ENCODE measurements at places on chromosomes 2 and 18.

DNA sequence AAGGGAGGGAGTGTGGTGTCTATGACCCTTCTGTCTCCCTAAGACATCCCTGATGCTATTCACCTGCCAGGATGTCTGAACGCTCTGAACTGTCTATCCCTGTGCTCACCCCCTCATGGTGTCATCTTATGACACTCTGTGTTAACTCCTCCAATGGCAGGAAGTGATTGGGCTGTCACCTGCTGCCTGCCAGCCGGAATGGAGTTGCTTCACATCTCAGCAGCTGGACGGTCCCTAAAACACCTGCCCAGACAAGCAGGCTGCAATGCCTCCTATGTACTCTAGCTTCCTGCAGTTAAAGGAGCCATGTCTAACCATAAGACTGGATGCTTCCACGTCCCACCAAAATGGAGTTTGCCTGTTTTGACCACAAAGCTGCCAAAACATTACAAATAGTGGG is 99.9 kb downstream of the CPO start:
- DNase-seq, result no peak

DNA sequence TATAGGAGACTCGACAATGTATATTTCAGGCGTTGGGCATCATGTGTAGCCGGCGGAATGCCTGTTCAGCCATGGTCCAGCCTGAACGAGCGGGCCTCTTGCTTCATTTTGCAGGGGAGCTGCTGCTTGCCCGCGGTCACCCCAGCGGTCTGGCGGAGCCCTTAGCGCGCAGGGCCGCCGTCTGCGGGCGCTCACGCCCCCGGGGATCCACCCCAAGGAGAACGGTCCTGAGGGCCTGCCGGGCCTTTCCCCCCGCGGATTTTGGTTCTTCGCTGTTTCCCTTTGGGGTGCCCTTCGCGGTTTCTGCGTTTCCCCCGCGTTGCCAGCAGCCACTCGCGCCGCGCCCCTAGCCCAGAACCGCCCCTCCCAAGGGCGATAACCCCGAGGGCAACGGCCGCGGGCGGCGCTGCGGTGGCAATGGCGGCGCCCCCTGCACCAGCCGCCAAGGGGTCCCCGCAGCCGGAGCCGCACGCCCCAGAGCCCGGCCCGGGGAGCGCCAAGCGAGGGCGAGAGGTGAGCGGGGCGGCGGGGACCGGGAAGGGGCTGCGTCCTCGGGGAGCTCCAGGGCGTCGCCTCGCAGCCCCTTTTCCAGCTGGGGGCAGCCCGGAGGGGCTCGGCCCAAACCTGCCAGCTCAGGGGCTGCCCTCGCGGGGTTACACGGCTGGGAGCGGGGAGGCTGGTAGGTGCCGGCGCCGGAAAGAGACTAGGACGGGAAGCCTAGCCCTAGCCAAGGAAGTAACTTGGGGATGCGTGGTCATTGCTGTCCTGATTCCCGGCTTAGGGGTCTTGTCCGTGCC is at the start of gene MFSD2B:
Gene MFSD2B, plus strand, starts transcription at position 406 of the 797 bp plus-strand sequence. Its CDS starts 12 bp downstream, at position 418.
- DNase-seq, result no peak

DNA sequence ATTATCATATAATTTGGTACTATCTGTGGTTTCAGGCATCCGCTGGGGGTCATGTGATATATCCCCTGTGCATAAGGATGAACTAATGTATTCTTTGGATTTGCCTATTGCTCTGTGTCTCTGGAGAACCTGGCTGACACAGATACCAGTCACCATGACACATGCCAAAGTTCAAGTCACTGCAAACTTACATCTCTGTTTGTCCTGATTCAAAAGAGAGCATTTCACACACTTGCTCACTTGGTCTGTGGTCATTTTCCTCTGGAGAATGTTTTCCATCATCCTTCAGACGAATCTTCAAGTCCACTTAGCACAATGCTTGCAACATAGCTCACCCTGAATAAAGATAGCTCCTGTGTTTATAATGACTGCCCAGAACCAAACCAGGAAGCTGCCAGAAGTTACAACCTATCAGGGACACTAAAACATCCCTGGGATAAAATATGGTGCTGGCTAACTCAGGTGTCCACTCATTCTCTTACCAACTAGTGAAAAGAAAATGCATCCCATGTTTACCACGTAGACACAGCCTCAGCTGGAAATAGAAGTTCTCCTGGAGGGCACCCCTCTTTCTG is 18.1 kb downstream of the SULT1C3 start:
- DNase-seq, result no peak

DNA sequence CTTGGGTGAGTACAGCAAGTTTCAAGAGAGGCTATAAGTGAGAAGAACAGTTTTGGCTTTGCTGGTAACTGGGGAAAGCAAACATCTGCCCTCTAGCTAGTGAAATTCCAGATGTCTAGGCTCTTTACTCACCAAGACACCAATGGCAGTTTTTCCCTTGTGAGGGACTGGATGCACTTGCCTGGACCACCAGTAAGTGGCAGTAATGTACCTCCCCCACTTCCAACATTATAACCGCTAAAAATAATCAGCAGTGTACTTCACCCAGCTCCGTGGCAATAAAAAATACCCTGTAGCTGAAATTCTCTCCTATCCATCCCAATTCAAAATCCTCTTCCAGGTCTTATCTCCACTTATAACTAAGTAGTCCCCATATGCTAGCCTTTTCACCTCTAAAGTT is 383.9 kb downstream of the ARHGAP15 start:
- peak; percentile 51 for DNase-seq

DNA sequence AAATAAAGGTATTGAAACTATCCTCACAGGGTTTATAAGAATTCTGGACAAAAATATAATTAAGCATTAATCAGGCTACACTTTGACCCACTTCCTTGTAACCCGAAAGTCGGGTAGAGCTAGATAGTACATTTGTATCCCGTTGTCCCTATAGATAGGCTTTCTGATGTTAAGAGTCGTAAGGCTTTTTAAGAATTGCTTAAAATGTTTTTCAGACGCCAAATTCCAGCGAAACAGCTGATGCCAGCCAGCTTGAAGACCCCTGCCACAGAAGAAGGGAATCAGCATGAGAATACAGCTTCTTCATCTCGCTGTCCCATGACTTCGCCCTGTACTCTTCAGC is 962 bp upstream of the GPR155 start:
- no peak for DNase-seq

- DNase-seq, result no peak
These were observed 366.9 kb upstream of the SPRED2 start for GRCh38 chr2:65799141-65799854.

DNA sequence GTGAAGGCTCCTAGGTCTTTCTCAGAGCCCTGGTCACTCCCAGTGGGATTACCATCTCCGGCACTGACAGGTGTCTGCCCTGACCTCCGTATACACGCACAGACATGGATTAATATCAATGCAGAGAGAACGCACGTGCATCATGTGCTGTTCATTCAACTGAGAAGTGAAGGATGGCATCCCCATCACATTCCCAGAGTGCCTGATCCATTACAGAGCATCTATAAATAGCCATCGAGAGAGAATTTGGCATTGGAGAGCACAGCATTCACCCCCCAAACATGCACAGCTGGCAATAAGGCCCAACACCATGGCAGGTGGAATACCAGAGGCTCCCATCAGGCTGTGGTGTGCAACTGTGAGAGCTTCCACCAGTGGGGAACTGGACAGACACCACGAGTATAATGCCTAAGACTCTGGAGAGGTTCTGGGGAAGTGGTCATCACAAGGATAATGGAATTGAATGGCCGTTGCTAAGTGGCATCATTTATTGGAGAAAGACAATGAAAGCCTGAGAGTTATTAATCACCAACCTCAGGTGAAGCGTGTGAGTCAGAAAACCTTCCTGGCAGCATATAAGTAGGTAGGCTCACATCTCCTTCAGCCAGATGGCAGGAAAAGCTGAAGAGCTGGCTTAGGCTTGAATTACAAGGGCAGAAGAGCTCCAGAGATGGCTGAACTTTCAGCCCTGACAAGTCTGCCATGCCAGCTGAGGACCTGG is 244.5 kb upstream of the ID2 start:
- DNase-seq, result no peak

GRCh38 chr2:237806334-237806733 is 7.8 kb downstream of the RBM44 start:
- DNase-seq, result no peak

DNA sequence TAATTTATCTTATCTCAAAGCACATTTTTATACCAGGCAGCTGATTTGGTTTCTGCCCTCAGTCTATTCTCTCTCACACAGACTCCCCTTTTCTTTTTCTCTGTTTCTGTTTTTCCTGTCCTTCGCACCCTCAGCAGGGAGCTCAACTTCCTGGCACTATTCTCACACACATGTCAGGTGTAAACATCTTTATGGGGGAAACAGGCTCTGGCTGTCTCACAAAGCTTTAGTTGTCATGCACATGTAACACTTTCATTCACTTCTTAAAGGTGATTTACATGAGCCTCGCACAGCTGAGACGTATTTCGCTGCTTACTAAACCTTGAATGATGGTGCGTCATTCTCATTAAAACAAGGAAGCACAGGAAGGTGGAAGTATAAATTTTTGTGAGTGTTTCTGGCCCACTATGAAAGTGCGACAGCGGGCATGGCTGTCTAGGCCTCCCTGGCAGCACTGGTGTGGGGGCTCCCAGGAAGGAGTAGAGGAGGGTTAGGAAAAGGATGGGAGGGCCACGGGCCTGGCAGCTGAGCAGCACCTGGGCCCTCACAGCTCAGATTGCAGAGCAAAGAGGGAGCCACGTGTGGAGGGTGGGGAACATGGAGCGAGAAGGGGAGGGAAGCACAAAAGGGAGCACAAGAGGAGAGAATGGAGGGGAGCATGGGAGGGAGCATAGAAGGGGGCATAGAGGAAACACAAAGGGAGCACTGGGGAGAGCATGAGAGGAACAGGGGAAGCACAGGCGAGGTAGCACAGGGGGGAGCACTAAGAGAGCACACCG is 46.2 kb upstream of the SNTG2 start:
- DNase-seq, result no peak

DNA sequence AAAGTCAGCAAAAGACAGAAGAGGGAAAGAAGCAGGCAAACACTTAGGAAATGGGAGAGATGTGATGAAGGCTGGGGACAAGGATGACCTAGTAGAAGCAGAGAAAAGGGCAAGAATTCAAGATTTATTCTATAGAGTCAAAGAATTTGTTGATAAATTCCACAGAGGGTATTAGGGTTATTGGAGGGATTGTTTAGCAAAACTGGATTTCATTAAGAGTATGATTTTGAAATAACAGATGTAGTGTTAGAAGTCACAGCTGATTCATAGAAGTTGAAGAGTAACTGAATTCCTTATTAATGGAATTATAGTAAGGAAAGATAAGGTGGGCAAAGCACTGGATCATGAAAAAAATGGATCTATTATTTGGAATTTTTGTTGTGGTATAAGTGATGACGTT is 48.6 kb downstream of the CEP192 start:
- no peak for DNase-seq

DNA sequence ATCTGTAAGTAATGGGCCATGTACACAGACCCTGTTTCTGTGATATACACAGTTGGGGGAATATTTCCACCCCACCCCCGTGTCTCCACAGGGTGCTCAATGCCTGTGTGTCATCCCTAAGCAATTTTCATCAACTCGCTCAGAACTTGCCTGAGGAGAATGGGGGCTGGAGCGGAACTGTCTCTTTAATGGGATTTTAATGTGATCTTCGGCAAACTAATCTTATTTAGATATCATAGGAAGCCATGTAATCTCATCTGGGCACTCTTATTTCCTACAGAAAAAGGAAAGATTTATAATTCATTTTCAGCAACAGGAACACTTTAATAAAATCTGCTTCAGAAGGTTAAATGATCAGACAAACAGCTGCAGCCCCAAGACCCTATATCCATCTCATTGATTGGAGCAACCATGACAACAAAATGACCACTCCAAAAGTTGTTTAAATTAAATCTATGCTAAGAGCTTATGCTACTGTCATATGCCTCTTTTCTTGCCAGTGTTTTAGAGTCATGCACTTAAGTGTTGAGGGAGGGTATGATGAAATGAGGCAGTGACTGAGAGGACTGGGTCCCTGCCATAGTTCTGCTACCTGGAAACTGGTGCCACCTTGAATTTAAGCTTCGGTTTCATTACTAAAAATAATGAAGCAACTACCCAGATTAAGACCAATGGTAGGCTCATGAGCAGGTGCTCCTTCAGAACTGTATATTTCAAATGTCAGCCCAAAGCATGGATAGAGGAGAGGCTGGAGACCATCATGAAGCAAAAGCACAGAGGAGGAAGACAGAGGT is 183.1 kb upstream of the DDX18 start:
- no peak for DNase-seq

DNA sequence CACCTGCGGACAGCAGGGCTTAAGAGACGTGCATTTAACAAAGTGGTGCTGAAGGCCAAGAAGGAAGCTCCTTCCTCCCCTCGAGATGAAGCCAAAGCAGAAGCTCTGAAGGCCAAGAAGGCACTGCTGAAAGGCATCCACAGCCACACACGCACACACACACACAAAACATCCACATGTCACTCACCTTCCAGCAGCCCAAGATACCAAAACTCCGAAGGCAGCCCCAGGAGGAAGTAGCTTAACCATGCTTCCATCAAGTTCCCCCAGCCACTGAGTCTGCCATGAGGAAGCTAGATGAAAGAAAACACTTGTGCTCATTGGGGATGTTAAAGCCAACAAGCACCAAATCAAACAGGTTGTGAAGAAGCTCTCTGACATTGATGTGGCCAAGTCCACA is 175.7 kb upstream of the POU3F3 start:
- no peak for DNase-seq

DNA sequence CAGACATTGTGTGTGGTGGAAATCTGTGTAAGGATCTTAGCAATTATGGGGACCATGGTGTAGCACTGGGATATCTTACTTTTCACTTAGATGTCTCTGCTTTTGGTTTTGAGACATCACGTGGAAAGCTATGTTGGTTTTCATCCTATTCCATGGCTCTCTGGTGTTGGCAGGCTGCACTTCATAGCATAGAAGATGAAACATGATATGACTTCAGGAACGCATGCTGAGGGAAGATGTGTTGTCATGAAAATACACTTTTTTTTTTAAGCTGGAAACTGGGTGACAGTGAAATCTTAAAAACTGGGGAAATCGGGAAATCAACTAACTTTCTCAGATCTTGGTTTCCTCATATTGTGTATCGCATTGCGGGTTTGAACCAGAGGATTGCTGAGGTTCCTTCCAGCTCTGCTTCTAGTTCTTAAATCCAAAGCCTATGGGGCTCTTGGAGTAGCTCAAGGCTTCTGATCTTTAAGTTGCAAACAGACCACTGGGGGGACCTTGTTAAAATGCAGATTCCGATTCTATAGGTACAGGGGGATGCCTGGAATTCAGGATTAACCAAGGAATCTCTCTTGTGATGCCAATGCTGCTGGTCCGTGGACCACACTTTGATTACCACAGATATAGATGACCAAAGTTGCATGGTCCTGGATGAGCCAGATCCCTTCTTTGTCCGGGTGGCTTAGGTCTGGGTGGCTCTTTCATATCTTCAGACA is 160.7 kb downstream of the SH3RF3 start:
- no peak for DNase-seq

- no peak for DNase-seq
These were observed 80.1 kb upstream of the MAP3K20 start for GRCh38 chr2:172995323-172996244.

- no peak for DNase-seq
These were observed 33.3 kb downstream of the KIAA1328 start for GRCh38 chr18:36862182-36862581.

DNA sequence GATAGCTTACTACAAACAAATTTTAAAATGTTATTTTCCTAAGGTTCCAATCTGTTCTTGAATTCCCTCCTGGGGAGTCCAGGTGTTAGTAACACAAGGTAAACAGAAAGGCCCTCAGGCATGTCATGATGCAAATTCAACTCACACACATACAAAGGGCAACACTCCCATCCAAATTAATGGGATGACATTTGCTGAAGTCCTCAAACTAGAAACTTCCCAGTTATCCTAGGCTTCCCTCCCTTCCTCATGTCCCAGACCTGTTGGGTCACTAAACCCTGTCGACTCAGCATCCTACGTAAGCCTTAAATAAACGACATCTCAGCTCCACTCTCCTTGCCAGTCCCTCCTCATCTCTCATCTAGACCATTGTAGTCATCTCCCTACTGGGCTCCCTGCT is 85.1 kb downstream of the GREB1L start:
- peak; percentile 27 for DNase-seq
